Fibroblast of skin of left biceps (primary cell): ENCODE measurements at places on chromosomes 3 and 15.
A peak's percentile ranks its signal among the peaks of the same experiment; 100 is the strongest.

DNA sequence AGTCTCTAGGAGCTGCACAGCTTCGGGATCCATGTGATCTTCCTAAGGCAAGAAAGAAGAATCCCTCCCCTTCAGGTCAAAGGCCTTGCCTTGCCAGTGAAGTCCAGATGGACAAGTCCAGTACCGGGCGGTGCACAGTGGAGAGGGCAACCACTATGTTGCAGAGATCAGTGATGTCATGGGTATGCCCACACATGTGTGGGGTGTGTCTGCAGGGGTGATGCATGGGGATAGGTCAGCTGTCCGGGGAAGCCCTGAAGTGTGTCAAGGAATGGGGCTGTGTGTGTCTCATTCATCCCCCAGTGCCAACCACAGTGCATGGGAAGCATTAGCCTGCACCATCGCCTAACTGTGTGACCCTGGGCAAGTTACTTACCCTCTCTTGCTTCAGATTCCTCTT, 66.5 kb downstream of the TLE3 start:
- DNase-seq: no peak

DNA sequence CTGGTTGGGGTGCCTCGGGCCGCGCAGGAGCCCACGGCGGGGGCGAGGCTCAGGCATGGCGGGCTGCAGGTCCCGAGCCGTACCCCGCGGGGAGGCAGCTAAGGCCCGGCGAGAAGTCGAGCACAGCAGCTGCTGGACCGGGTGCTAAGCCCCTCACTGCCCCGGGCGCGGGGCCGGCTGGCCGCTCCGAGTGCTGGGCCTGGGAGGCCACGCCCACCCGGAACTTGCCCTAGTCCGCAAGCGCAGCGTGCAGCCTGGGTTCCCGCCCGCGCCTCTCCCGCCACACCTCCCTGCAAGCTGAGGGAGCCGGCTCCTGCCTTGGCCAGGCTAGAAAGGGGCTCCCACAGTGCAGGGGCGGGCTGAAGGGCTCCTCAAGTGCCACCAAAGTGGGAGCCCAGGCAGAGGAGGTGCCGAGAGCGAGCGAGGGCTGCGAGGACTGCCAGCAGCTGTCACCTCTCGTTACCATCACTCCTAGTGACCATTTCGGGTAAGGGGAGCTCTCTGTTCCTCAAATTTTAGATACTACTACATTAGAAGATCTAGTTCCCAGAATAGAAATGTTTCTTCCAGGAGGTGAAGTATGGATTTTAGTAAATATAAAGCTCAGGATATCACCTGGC, 417.0 kb upstream of the AGTR1 start:
- no peak for DNase-seq

- DNase-seq: no peak
Observed at GRCh38 chr3:15171096-15171495, 35.0 kb upstream of the CAPN7 start.

DNA sequence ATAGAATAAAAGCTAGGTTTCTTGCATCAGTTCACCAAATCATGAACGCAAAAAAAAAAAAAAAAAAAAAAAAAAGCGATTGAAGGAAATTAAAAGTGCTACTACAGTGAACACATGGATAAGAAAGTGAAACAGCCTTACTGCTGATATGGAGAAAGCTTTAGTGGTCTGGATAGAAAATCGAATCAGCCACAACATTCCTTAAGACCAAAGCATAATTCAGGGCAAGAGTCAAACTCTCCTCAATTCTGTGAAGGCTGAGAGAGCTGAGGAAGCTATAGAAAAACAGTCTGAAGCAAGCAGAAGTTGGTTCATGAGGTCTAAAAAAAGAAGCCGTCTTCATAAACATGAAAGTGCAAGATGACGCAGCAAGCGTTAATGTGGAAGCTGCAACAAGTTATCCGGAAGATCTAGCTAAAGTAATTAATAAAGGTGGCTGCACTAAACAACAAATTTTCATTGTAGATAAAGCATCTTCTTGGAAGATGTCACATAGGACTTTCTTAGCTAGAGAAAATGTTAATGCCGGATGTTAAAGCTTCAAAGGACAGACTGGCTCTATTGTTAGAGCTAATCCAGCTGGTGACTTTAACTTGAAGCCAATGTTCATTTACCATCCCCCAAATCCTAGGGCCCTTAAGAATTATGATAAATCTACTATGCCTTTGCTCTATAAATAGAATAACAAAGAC, 19.2 kb downstream of the P3H2 start:
- peak; percentile 55 for DNase-seq

DNA sequence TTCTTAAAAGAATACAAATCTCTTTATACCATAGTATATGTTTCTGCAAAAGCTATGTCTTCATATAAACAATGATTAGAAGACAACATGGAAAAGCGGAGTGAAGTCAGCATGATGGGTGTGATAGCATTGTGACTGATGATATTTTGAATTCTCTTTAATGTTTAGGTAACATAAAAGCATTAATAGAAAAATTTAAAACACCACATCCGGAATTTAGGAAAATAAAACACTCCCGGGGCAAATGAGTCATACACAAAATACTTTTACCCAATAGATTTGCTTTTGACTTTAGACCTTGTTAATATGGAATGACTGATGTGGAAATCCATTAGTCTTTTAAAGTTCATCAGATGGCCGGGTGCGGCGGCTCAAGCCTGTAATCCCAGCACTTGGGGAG, 134.7 kb downstream of the P3H2 start:
- no peak for DNase-seq

DNA sequence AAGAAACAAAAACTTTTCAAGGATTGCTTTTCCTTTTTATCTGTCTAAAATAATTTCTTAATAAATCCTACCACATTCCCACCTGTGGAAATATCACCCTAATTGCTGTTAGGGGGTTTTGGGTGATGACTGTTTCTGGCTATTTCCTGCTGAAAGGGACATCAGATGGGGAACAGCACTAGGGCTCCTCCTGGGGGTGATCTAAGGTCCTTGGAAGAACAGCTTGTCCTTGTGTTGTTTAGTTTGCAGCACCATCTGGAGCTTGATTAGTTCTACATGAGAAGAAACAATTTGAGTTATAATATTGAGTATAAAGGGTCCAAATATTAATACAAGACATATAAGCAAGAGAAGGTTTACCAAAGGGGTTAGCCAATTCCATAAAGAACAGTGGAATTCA, 18.7 kb downstream of the OR5H15 start:
- no peak for DNase-seq

- no peak for DNase-seq
Observed at GRCh38 chr15:80199869-80200268, 47.1 kb downstream of the FAH start.

GRCh38 chr3:193372783-193373182, 5.8 kb downstream of the ATP13A5 start:
- DNase-seq: no peak

- no peak for DNase-seq
Observed at GRCh38 chr3:114404590-114404989, 110.8 kb downstream of the TIGIT start.

DNA sequence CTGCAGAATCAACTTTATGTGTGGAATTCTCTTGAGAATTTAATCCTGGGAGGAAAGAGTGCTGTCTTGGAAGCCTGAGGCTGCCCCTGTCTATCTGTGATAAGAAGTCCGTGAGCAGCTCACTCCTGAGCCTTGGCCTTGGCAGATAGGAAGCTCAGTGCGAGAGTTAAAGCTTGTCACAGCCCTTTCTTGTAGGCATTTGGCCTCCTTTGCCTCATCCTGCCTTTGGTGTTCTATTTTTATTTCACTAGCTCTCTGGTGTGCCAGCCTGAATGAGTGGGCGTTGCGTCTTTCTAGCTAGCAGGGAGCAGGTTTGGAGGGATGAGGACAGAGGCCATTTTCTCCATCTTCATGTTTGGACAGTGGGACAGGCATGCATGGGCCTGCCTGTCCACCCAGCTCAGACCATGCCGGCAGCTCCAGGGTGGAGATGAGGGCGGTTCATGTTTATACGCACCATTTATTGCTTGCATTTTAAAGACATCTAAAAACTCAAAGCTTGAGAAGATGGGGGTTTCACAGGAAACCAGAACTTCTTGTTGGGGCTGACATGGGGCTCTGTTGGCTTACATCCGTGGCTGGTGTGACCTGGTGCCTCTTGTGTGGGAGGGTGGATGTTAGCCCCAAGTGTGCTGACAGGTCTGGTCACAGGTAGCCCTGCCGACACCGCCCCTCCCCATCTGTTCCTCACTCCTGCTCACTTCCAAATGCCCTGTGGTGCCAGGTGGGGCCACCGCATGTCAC, 29.8 kb downstream of the IRAK2 start:
- no peak for DNase-seq

GRCh38 chr3:45628746-45629145, 34.2 kb downstream of the LIMD1 start:
- DNase-seq: no peak

DNA sequence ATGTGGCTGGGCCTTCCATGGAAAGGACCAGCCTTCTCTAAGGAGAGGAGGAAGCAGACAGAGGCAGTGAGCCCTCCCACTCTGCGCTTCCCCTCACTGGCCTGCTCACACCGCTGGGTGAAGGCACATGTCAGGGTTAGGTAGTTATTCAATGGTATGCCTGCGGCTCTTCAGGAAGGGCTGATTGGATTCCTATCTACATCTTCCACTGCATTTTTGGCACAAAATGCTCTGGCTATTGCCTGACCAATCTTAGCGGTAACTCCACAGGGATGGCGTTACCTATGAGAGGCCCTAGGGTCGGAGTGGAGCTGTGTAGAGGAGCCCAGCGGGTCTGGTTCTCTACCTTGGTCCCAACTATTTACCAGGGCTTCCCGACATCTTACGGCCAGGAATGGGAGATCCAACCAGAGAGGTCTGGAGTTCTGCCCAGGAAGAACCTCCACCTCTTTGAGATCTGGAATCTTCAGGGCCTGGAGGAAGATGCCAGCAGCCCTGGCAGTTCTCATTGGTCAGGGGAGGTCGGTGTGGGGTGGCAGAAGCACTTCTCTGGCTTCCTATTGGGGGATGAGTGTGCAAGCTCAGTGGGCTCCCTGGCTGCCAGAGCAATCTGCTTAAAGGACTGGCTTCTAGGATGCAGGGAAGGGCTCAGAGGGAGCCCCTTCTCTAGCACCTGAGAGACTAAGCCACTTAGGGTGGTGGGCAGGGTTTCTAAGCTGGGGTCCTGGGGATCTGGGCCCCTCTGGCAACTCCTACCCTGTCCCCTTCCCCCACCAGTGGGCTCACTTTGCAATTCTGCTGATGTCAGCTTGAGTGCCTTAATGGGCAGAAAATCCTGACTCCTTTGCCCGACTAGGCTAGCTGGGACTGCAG, 24.3 kb downstream of the SNX33 start:
- no peak for DNase-seq

DNA sequence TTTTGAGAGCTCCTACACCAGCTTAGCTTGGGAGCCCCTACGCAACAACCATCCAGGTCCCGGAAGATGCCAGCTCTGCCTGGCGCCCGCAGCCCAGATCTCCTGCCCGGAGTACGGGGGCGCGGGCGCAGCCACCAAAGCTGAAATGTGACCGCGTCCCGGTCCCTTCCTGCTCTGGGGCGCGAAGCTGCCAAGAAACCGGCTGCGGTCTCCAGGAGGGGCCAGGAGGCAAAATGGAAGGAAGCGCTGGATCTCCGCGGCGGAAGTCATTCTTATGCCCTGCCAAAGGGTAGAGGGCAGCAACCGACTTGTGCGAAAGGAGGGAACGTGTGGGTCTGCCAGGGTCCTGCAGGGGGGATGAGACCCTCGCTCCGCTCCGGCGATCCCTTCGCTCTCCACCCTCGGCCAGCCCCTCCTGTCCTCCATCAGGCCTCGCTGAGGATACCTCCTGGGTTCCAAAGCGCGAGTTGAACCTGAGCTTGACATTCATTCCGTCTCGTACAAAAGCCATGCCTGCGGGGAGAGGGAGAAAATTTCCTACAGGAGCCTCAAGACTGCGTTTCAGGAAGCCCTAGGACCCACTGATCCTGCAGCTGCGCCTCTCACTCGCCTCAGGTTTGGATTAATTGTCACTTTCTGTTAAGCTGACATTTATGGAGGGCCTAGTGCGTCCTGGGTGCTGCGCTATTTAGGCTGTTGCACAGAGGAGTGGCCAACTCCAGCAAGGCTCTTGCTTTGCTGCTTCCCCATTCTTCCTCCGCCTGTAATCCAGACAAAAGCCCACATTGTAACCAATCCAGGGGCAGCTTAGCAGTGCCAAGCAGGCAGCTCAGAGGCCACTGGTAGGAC, 98.3 kb upstream of the VGLL3 start:
- DNase-seq: peak; percentile 59

DNA sequence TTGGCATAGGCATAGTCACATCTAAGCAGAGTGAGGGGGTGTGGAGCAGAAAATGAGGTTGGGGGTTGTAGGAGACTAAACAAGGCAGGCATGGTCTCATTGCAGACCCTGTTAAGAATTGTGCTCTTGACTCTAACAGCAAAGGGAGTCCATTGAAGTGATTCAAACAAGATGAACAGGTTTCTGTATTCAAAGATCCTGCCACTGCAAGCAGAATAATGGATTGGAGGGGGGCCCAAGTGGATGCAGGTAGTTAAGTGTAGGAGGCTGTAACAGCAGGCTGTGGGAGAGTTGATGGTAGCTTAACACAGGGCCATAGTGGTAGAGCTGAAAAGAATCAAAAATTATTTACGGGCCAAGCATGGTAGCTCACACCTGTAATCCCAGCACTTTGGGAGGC, 34.4 kb downstream of the CASR start:
- no peak for DNase-seq

- DNase-seq: no peak
Observed at GRCh38 chr15:40985541-40986330, 32.5 kb downstream of the CHAC1 start.

DNA sequence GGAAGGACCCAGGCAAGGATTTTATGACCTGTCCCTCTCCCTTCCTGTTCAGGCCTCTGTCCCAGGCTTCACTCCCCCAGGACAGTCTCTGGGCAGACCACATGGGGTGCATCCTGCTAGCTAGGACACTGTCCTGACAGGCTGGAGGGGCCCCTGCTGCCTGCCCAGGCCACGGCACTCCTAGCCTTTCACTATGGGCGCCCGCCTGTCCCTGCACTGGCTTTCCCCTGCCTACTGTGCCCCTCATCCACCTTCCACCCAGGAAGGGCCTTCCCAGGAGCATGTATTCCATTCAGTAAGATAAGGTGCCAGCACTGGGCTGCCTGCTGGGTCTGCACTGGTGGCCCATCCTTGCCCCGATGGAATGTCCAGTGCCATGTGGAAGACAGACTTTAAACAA, 145.3 kb downstream of the DNAJB8 start:
- no peak for DNase-seq

DNA sequence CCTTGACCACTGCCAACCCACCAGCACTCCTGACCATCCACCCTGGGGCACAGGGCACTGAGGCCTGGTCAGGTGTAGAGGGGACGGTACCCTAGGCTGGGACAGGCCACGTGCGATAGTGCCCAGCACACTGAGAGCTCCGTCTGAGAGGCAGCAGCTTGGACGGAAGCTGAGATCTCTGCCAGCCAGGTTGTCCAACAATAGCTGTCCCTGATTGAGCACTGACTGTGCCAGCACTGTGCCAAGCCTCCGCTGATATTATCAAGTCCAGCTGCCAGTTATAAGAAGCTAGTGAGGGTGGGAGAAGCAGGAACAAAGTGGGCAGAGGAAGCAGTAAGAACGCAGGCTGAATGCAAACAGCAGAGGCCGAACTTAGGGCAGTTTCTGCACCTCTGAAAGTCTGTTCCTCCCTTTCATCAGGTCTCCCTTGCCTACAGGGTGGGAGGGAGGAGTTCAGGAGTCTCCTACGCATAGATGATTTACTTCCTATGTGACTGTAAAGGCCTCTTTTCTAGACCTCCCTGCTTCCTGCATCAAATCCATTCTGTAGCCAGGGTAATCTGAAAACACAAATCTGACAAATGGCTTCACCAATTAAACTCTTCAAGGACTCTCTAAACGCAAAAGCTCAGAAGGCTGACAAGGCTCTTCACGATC, 29.7 kb downstream of the MRPS11 start:
- DNase-seq: no peak
